ENCODE measurements at places on chromosomes 1 and 21.

- DNase-seq = no peak
These were observed 118.8 kb upstream of the PBX1 start for GRCh38 chr1:164440232-164440631.

GRCh38 chr1:14939527-14940284 lies 213.8 kb upstream of the TMEM51 start:
- no peak for DNase-seq

DNA sequence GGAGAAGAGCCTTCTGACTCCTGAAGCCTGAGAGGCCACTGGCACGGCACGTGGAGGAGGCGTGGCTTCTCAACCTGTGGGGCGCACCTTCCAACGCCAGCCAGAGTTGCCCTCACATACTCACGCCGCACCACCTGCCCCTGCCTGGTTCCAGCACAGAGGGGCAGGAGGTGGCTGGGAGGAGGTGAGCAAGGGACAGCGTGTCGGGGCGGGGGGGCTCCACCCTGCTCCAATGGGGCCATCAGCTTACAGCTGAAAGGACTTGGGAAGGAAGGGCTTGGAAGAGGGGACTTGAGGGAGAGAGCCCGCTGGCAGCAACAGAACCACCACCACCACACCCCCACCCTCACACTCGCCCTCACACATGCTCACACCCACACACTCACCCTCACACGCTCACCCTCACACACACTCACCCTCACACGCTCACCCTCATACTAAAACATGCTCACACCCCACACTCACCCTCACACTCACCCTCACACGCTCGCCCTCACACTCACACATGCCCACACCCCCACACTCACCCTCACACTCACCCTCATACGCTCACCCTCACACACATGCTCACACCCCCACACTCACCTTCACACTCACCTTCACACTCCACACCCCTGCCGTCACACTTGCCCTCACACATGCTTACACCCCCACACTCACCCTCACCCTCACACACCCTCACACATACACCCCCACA lies 41.6 kb upstream of the EDN2 start:
- DNase-seq = no peak

DNA sequence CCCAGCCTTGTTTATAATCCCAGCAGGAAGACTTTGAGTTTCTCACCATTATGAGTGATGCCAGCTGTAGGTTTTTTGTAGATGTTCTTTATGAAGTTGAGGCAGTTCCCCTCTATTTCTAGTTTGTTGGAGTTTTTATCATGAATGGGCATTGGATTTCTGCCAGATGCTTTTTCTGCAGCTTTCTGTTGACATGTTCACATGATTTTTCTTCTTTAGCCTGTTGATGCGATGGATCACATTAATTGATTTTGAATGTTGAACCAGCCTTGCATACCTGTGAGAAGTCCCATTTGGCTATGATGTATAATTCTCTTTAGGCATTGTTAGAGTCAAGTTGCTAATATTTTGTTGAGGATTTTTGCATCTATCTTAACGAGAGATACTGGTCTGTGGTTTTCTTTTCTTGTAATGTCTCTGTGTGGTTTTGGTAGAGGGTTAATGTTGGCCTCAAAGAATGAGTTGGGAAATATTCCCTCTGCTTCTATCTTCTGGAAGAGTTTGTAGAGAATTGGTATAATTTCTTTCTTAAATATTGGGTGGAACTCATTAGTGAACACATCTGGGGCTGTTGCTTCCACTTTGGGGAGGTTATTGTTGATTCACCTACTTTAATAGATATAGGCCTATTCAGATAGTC lies 33.2 kb downstream of the ZBTB40 start:
- DNase-seq = no peak

DNA sequence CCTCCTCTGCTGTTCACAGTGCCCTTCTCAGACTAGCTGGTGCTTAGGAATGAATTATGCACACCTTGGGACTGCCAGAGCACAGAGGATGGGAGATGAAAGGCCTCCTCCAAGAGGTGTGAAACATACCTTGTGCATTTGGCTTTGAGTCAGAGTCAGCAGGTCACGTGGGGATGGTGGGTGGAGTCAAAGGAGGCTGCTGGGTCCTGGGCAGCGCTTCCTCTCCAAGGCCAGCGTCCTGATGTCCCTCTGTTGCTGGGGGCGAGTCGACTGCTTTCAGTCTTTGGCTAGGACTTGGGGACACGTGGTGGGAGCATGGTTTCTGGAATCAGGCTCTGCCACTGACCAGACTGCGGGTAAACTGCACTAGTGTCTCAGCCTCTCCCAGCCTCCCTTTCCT lies 91.2 kb downstream of the AJAP1 start:
- DNase-seq = no peak

DNA sequence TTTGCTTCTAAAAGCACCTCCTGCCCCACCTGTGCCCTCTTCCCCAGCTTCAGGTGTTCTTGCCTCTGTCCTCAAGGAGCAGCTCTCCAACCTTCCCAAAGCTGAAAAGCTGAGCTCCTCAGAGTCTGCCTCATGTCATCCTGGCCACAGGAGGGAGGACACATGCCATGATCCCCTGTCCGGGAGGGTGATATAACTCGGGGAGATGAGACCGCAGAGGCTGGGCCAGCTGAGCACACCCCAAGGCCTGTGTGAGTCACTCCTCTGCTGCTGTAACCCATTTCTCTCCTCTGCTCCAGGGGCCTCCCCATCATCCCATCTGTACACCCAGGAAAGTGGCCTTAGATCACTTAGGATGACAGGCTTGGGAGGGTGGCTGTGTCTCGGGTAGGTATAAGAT lies 49.8 kb downstream of the EPHB2 start:
- DNase-seq = no peak

DNA sequence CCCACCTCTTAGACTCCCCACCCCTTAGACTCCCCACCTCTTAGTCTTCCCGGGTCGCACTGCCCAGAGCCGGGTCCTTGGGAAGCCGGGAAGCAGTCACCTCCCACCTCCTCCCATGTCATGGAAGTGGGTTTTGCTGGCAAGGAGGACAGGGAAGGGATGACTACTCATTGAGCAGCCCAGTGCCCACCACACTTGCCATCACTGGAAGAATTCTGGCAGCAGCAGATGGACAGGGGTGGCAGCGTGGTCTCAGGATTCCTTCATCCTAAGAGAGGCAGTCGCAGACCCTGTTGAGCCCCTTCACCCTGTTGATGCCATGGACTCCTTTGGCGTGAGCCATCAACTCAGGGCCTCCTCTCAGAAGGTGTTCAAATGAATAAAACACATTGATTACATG lies 140.8 kb downstream of the PGBD5 start:
- DNase-seq = no peak

- no peak for DNase-seq
These were observed 141.1 kb upstream of the MAP1LC3C start for GRCh38 chr1:242139986-242140385.

- DNase-seq = no peak
These were observed 37.0 kb downstream of the UBE2G2 start for GRCh38 chr21:44764319-44765230.

DNA sequence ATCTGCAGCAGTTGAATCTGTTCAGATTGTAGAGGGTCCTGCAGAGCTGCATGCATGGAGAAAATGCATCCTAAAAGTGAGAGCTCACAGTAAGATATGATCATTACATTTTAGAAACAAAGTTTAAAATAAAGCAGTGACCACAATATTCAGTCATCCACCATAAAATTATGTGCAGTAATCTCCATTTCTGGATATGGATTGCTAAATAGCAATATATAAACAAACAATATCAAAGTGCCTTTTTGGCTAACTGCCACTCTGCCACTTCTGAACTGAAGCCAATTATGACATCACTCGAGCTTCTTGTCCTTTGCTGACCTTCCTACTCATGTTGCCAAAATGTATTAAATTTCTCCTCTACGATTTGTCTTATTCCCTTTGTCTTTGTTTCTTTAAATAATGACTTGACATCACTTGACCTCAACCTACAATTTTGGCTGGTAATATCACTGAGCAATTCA lies 262.0 kb upstream of the CXADR start:
- no peak for DNase-seq

- no peak for DNase-seq
These were observed 39.8 kb downstream of the EDARADD start for GRCh38 chr1:236433819-236434315.

- no peak for DNase-seq
These were observed 111.4 kb upstream of the CDC42BPA start for GRCh38 chr1:227429447-227430359.

DNA sequence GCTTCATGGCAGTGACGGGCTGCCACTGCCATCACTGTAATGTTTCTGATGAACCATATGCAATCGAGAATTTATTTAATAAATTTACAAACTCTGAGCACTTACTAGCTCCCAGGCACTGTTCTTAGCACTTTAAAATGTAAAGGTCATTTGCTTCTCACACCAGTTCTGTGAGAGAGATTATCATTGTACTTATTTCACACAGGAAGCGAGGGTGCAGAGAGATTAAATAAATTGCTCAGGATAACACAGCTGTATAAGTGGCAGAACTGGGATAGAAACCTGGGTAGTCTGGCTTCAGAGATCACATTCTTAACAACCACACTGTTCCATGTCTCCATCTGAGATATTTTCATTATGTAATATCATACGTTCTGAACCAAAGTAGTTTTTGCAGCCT lies 119.9 kb downstream of the MAST2 start:
- no peak for DNase-seq

DNA sequence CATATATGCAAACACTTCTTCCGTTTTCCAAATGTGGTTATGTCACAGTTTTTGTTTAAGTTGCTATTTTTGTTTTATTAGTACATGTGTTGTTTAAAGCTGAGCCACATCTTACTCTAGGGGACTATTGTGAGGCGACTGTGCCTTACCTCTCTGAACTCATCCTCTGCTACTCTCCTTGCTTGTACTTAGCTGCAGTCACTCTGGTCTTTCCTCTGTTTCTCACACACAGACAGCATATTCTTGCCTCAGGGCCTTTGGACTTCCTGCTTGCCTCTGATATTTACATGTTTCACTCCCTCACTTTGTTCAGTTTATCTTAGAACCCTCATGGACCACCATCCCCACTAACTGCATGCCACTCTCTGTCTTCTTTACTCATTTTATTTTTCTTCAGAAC lies 101.1 kb downstream of the MACF1 start:
- DNase-seq = no peak

- DNase-seq = no peak
These were observed 87.6 kb upstream of the TRABD2B start for GRCh38 chr1:48084826-48085225.
